ENCODE measurements at places on chromosomes 16 and 17. TPM values are rescaled to one million over a fixed set of nuclear protein-coding genes. Genes with fewer than 3 reads are reported as not detected.
A peak's percentile ranks its signal among the peaks of the same experiment; 100 is the strongest.

- no peak for DNase-seq
These were observed 23.1 kb downstream of the B9D1 start for GRCh38 chr17:19339341-19339815.

DNA sequence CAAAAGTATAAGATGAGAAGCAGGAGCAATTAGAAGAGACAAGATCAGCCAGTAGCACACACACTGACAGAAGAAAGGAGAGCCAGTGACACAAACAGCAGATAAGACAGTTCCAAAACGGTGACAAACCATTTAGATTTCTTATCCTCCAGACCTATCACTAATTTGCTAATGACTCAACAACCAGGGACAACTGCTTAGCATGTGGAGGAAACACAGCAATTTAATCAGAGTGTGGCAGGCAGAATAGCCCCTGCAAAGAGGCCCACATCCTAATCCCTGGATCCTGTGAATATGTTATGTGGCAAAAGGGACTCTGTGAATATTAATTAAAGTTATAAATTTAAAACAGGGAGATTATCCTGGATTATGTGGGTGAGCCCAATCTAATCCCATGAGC is 81.1 kb downstream of the CACNG1 start:
- DNase-seq = no peak

- no peak for DNase-seq
These were observed 1.1 kb downstream of the VASN start for GRCh38 chr16:4372578-4373355.

DNA sequence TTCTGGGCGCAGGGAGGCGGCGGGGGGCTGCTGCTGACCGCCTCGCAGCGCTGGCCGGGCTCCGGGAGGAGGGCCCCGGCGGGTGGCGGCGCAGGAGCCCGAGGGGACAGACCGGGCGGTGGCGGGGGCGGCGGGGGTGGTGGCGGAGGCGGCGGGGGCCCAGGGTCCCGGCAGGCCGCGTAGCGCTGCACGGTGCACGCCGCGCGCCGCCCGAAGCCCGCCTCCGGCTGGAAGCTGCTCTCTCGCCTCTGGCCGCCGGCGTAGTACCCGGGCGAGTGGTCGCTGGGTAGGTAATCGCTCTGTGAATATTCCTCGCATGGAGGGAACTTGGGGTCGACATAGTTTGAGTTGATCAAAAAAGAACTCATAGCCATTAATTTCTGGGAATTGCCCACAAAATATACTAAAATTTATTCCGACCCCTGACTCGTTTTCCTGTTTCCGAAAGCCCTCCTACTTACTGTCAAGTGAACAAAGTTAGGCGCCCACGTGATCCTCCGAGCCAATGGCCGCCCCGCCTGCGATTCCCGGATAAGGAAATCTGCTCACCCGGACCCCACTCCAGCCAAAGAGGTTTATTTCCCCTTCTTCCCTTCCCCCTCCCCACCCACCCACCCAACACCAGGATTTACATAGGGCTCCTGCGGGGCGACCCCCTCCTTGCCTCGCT is at the start of gene HOXB4:
TSS of gene HOXB4 (minus strand) at position 405 of the 670 bp plus-strand sequence. CDS start at position 374, 31 bp downstream.
- peak; percentile 88 for DNase-seq

- no peak for DNase-seq
These were observed 349.4 kb downstream of the SLC39A11 start for GRCh38 chr17:72743037-72743467.

DNA sequence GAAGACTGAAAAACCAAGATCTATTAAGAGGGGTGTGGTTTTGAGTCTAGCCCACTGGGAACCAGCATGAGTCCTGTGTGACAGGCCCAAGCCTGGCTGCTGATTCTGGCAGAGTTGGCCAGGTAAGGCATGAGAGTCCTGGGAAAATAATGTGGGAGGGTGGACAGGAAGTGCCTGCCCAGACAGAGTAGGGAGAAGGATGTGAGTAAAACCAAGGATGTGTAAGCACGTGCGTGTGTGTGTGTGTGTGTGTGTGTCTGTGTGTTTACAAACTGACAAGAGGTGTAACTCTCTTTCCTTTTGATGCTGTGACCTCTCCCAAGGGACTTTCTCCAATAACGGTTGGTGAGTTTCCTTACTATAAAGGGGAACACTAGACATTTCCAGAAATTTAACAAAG is 15.6 kb upstream of the TEX2 start:
- no peak for DNase-seq

- no peak for DNase-seq
These were observed 53.7 kb downstream of the BAHCC1 start for GRCh38 chr17:81448950-81449349.

- no peak for DNase-seq
These were observed 1.0 kb upstream of the CKLF start for GRCh38 chr16:66551348-66551759.

DNA sequence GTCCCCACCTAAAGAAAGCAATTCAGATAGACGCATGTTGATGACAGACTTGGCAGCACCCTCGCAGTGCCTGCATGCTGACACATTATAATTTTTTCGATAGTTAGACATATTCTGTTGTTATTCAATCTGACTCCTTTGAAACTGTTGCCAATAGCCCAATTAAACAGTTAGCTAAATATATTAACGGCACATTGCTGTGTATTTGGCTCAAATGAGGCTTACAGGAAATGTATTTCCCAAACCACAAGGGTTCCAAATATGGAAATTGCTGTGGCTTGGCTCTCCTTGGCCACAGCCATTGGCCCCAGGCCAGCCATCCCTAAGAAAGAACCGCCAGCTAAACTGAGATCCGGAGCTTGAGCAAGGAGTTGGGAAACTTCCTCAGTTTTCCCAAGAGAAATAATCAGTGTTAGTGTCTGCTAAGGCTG is 31.1 kb downstream of the C16orf82 start:
- peak; percentile 76 for DNase-seq

GRCh38 chr17:72393553-72393952 is 272.7 kb downstream of the SOX9 start:
- no peak for DNase-seq

- DNase-seq = no peak
These were observed 229.4 kb downstream of the CCDC182 start for GRCh38 chr17:57515662-57516211.

- no peak for DNase-seq
These were observed 259.8 kb downstream of the CPPED1 start for GRCh38 chr16:12543700-12544476.

DNA sequence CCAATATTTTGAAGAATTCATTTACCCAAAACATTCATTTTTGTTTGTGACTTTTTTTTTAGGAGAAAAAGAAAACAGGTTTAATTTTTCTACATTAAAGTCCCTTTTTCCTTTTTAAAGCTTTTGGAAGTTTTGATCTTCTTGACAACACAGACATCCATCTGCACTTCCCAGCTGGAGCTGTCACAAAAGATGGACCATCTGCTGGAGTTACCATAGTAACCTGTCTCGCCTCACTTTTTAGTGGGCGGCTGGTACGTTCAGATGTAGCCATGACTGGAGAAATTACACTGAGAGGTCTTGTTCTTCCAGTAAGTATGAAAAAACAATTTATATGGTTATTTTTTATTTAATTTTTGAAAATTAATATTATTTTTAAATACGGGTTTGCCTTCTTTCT is 37.2 kb downstream of the SIAH1 start:
- DNase-seq = no peak

- no peak for DNase-seq
These were observed 46.6 kb upstream of the METRNL start for GRCh38 chr17:83032781-83033180.

GRCh38 chr17:72399608-72400487 is 279.0 kb downstream of the SOX9 start:
- no peak for DNase-seq

GRCh38 chr16:473046-474043 is 47.9 kb downstream of the RAB11FIP3 start:
- no peak for DNase-seq

GRCh38 chr16:50126183-50126582 is 26.9 kb upstream of the TENT4B start:
- no peak for DNase-seq

DNA sequence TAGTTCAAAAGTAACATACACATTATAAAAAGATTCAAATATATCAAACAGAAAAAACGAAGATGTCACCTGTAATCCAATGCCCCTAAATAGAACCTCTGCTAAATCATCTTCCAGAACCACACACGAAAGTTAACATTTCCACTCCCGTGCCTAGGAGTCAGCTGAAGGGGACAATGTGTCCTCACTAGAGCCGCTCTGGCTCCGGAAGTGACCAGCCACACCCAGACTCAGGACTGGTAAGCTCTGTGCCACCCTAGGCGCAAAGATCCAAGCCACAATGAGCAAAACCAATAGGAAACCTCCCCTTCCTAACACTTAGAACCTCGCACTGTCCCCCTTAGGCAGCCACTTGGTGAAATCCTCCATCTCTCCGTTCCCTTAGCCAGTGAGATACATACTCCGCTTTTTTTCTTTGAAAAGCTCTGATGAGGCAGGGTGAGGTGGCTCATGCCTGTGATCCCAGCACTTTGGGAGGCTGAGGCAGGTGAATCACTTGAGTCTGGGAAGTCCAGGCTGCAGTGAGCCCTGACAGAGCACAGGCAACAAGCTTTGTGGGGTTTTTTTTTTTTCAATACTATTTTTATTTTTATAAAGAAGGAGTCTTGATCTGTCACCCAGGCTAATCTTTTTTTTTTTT is 11.8 kb downstream of the CTRB1 start:
- no peak for DNase-seq

GRCh38 chr17:18069101-18069500 is 18.6 kb upstream of the DRG2 start:
- DNase-seq = no peak

The KCNJ18 gene
- not detected for total RNA-seq

The SLC12A3 gene
- not detected for total RNA-seq

The CD7 gene
- not detected for total RNA-seq

The BCL6B gene
- 9.2 TPM for total RNA-seq

The ITGAD gene
- not detected for total RNA-seq

The KRTAP4-1 gene
- total RNA-seq = not detected

Data from right atrium auricular region (tissue), 2 donors.